ENCODE measurements at places on chromosomes 3 and 15.

GRCh38 chr3:115961380-115961779 is 338.1 kb downstream of the GAP43 start:
- DNase-seq: no peak

GRCh38 chr3:45546126-45546620 is 48.4 kb upstream of the LIMD1 start:
- no peak for DNase-seq

DNA sequence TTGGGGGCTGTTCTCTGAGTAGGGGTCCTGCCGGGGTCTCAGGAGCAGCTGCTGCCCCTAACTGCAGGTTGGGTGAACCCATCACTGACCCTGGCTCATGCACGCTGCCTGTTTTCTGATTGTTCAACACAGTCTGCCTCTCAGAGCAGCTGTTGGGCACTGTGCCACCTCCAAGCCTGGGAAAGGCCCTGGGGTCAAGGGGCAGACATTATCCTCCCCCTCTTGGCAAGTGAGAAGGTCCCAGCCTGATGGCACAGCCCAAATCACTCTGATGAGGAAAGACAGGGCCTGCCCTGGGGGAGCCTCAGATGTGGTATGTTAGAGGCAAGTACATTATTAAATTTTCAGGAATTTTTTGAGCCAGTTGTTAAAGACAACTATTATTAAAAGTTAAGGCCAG is 14.1 kb upstream of the GNAT1 start:
- peak; percentile 46 for DNase-seq

DNA sequence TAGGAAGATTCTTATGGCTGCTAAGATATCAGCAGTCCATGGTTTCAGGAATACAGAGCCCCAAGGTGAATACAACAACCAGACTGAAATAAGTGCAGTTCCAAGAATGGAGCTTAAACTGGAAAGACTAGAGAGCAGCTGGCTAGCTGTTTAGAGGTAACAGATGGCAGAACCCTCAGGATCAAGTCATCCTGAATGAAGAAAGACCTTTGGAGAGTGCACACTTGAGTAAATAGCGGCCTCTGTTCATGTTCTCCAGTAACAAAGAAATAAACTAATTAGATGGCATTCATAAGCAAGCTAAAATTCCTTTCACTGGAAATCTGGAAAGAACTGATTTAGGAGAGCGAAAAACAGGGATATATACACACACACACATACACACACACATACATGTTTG is 968.4 kb downstream of the FHIT start:
- no peak for DNase-seq

- no peak for DNase-seq
These were observed 430.3 kb upstream of the PDZRN3 start for GRCh38 chr3:74055061-74055460.

- no peak for DNase-seq
These were observed 49.1 kb downstream of the CCNL1 start for GRCh38 chr3:157110761-157111278.

- DNase-seq: no peak
These were observed 11.8 kb downstream of the CAPN3 start for GRCh38 chr15:42371096-42371495.

GRCh38 chr3:98199020-98199419 is 32.5 kb downstream of the OR5H15 start:
- DNase-seq: no peak

- DNase-seq: no peak
These were observed 824.2 kb downstream of the NSUN3 start for GRCh38 chr3:94887065-94887464.

- no peak for DNase-seq
These were observed 305.0 kb downstream of the ZNF385D start for GRCh38 chr3:21446027-21446426.

DNA sequence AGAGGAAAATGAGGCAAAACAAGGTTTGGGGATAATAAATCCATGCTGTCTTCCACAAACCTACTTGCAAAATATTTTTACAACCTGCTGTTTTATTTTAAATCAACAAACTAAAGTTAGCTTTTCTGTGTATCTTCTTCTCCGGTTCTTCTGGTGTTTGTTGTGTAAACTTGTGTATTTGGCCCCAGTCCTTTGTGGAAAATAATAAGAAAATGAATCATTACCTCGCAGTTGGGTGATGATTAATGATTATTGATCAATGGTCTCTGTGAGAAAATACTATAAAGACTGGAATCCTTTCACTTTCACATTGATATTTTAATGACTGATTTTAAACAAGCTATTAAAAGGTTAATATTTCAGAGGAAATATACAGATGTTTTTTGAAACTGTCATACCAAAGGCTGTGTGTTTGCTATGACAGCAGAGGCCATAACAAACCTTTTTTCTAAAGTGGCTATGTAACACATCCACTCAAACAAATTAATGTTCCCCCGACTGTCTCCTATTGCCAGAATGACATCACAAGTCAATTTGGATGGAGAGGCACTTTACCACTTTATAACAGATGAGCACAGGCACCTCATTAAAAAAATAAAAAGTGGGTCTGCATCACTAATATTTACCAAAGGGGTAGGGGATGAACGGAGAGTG is 152.5 kb downstream of the MEX3B start:
- no peak for DNase-seq

- no peak for DNase-seq
These were observed 139.2 kb downstream of the VPS13C start for GRCh38 chr15:61921093-61921492.

- DNase-seq: no peak
These were observed 204.3 kb upstream of the SLC2A2 start for GRCh38 chr3:171230865-171231264.

- no peak for DNase-seq
These were observed 77.8 kb downstream of the MESD start for GRCh38 chr15:80911821-80912220.

- no peak for DNase-seq
These were observed 356.7 kb downstream of the PDCD6IP start for GRCh38 chr3:34155108-34155507.

DNA sequence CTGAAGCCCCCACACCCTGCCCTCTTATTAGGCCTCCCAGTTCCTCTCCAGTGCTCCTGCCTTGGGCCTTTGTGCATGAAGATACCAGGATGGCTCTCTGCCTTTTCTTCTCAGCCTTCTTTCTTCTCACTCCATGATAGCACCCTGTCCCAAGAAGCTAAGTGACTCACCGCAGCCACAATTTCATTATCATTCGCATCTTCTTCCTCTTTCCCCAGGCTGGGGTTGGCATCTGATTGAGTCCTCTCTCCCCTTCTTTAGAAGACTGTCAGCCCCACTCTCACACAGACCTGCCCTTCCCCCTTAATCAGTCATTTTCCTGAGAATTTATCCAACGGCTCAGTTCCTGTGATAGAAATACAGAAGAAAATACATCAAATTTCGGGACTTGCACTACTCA is 102.0 kb downstream of the STAC start:
- no peak for DNase-seq

- no peak for DNase-seq
These were observed 41.2 kb downstream of the PCSK6 start for GRCh38 chr15:101448336-101448735.

DNA sequence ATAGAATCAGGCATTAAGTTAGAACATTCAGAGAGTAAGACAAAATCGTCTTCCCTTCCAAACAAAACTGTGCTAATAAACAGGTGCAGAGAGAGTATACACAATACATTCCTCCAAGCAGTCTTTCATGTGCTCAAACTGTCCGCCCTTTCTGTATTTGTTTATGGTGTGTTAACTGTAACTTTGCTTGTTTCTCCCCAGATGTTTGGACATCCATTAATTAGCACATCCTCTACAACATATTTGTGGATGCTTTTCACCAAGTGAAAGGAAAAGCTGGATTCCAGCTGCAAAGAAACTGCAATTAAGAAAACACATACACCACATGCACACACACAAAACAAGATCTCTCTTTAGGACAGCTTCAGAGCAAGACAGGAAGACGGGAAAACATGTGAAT is 912.6 kb downstream of the NTRK3 start:
- no peak for DNase-seq

GRCh38 chr3:129625072-129625874 is 18.8 kb upstream of the PLXND1 start:
- DNase-seq: peak; percentile 49

DNA sequence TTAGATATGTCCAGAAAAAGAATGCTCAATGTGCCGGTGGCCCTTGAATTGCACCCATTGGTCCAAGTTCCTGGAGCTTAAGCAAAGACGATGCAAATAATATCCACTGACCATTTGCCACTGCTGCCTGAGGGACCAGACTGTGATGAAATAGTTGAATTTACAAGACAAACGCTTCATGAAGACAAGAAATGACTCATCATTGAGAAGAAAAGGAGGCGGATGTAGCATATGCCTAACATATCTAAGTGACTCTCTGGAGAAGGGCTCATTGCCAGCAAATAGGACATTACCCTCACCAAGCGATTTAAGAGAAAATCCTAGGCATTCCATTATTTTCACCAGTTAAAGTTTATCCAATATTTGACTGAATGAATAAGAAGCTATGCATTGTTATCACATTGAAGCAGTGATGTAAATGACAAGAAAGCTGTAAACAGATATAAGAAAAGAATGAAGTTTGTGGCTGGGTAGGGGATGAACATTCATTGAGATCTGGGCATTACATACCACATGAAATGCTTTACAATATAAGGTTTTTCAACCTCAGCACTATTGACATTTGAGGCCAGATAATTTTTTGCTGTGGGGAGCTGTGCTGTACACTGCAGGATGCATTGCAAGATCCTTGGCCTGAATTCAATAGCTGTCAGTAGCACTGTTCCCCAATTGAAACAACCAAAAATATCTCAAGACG is 48.9 kb upstream of the CPNE4 start:
- DNase-seq: peak; percentile 55

DNA sequence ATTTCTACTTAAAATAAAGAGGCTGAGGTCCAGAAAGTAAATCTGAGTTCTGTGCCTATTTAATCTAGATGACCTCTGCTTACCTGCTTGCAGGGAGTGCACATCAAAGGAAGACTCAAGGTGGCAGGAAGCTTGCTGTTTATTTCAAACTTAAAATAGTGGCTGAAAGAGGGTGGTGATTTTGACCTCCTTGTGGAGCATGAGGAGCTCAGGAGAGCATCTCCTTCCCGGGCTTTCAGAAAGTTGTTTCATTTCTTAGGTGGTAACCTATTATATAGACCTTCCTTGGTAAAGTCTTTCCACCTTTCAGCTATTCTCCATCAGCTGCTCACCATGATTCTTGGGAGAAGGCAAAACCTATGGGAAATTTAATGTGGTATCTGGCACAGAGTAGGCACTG is 494 bp downstream of the GCSAM start:
- no peak for DNase-seq

DNA sequence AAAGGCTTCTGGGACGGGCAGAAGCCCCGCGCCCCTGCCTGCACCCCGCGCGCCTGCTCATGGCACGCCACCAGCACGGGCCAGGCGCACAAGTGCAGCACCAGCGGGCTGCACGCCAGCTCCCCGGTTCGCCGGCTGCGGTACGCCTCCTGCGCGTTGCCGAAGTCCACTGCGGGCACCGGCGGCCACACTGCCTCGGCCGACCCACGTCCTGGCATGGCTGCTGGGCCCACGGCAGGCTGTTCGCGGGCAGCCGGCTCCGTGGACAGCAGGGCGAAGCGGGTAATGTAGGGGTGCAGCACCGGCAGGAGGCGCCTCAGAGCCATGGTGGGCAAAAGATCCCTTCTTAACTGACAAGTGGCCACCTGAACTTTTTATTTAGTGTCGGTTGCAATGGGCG is 34.8 kb downstream of the MCCC1 start:
- no peak for DNase-seq

Measured in LHCN-M2 (cell line).